GM04504 (cell line): ENCODE measurements at places on chromosomes 5 and 9.

DNA sequence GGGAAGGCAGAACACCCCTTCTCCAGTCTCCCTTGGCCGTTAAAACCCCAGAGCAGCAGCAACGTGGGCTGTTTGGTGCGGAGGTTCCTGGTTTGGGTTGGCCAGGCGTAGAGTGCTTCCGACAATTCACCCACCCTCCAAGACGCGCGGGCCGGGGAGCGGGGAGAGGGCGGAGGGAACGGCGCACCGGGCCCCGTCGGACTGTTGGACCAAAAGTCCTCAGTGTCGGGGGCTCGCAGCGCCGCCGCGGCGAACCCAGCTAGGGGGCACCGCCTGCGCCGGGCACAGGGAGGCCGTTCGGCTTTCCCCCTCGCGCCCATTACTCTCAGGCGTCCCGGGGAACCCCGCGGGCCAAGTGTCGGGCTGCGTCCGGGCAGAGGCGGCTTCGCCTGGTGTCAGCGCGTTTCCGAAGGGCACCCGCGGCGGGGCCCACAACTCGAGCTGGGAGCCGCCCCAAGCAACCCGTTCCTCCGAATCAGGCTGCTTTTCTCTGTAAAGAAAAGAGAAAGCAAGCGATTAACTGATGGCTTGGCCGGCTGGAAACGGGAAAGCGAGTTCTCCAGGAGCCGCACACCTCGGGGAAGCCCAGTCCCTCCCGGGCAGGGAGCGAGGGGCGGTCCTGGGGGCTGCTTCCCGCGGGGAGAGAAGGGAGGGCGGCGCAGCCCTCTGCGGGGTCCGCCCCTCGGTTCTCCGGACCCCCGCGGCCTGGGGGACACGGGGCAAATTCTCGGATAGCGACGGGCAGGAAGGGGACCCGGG lies 145.5 kb downstream of the ERCC6L2 start:
- DNase-seq: no peak

- DNase-seq: no peak
Measured at GRCh38 chr9:95477885-95478284, 38.9 kb downstream of the PTCH1 start.

DNA sequence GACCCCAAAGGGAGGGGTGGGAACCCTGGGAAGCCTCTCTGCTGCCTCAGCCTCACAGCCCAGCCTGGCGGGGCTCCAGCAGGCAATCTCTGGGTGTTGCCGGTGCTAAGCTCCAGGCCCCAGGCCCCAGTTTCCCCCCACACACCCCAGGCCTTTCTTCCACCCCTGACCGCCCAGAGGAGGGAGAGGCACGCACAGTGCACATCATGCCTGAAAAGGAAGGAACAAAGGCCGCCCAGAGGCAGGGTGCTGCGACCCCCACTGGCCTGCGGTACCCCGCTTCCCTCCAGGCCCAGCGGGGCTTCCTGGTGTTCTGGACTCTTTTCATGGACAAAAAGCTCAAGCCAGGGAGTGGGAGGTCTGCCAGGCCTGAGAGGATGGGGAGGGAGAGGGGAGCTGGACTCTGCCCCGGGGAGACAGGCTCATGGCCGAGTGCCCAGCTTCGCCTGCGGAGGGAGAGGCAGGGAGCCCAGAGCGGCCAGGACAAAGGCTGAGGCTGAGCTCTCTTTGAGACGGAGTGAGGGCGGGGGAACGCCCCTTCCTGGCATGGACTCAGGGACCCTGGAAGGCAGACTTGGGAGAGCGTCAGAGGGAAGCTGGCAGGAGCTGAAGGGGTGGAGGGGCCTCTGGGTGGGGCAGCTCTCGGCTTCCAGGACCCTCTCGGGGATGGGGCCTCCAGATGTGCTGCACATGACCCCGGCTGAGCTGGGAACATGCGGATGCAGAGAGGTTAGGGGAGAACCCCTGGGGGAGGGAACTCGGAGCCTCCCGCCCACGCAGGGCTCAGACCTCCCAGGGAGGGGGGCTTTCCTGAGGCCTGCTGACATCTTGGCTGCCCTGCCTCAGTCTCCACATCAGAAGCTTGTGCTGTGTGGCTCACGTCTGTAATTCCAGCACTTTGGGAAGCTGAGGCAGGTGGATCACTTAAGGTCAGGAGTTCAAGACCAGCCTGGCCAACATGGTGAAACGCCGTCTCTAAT lies 1.8 kb upstream of the ENTPD2 start:
- DNase-seq: peak; percentile 52

DNA sequence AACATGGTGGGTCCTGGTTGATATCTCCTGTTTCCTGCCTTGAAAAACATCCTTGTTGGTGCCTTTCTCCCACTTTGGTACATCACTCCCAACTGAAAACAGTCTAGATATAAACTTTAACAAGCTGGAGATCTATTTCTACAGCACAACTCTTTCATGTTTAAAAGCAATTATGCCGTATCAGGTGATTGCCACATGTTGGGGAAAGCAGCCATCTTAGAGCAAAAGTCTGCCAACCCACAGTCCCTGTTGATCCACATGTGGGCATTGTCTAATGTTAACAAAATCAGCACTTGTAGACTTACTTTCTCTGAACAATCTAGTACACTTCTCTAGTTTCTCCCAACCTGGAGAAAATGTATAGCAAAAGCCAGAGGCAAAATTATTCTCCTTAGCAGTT lies 104.1 kb downstream of the PRDM6 start:
- no peak for DNase-seq

- DNase-seq: no peak
Measured at GRCh38 chr5:102869230-102869629, 114.1 kb downstream of the PAM start.

DNA sequence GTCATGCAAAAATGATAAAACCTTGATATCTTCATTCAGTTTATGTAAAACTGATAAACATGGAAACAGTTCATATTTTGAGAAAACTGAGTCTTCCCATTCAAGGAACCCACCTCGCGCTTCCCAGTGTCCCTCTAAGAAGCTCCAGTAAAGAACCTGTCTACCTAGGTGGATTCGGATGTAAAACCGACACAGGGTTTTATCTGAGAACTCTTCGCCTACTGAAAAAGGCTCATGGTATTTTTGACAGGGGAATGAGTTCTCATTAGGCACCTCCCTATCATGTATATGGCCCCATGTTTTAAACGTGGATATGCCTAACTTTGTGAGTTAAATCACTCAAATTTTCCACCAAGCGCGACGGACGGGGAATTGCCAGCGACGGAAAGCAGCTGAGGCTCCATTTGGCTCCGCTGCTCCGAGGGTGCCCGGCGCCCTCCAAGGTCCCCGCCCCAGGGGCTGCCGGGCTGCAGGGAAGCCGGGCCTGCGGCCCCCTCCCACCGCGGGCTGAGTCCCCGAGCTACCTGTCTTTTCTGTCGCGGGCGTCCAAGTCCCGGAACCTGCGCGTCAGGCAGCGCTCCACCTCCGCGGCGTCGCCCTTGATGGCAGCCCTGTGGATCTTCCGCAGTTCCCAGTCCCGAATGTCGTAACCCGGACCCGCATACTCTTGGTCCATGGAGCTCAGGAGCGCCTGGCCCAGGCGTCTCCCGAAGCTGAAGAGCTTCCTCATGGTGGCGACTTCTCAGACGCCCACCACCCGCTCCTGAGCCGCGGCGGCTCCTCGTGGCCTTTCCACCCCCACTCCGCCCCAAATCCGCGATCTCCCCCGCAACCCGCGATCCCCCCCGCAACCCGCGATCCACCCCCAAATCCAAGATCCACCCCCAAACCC lies 594 bp downstream of the ANKRD18A start:
- DNase-seq: no peak

GRCh38 chr5:114319821-114320220 lies 42.0 kb upstream of the KCNN2 start:
- no peak for DNase-seq

GRCh38 chr9:101530076-101530711 lies 3.5 kb upstream of the RNF20 start:
- DNase-seq: peak; percentile 55

- DNase-seq: no peak
Measured at GRCh38 chr5:56056875-56057274, 62.1 kb upstream of the IL6ST start.

DNA sequence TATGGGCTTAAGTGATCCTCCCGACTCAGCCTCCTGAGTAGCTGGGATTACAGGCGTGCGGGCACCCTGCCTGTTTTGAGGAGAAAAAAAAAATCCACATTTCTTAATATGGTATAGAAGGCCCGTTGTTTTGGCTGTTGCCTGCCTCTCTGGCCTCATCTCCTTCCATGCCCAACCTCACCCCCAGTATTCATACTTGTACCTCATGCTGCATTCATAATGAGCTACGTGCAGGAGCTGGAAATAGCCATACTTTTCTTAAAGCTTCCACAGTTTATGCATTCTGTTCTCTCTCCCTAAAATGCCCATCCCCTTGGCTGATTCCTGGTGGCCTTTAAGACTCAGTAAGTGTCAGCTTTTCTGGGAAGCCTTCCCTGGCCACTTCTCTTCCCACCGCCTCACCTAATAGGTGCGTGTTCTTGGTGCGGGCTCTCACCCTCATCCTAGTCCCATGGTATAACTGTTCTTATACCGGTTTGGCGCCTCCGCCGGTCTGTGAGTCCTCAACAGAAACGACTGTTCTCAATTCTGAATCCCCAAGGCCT lies 2.1 kb upstream of the TPM2 start:
- DNase-seq: no peak

GRCh38 chr5:163642904-163643303 lies 137.5 kb downstream of the MAT2B start:
- no peak for DNase-seq

GRCh38 chr5:128774605-128775004 lies 190.7 kb upstream of the SLC27A6 start:
- no peak for DNase-seq

- DNase-seq: no peak
Measured at GRCh38 chr5:150598821-150599273, 41.6 kb upstream of the SYNPO start.
